ENCODE measurements at places on chromosomes 12 and 14.

- DNase-seq: no peak
These were observed 20.7 kb downstream of the GTF2A1 start for GRCh38 chr14:81200054-81200453.

- DNase-seq: no peak
These were observed 59.4 kb downstream of the RAD51B start for GRCh38 chr14:67879026-67879425.

DNA sequence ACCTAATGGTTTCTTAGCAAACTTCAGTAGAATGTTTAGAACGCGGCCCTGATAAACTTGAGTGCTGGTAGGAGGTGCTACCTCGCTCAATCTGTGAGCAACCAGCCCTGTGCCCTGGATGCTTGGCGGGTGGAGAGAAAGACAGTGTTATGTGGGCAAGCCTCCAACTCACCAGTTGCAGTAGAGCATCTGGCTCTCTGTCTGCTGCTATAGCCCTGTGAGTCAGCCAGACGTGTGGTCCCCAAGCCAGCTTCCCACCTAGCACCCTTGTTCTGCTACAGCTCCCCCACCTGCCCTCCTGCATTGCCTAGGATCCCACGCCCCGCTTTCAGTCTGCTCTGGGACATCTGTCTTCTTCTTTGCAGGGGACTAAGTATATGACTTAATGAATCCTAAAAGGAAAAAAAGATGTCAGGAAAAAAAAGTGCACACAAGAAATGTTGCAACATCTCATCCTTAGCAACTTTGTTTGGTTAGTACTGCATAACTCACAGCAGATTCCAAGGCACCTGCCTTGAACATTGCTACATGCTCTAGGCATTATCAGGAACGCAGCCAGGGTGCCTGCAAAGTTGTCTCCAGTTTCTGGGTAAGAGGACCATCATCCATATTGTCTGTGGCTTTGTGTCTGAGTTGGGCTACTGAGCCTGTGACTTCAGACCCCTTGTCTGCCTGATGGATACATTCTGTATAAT lies 13.6 kb downstream of the SNRNP35 start:
- no peak for DNase-seq

DNA sequence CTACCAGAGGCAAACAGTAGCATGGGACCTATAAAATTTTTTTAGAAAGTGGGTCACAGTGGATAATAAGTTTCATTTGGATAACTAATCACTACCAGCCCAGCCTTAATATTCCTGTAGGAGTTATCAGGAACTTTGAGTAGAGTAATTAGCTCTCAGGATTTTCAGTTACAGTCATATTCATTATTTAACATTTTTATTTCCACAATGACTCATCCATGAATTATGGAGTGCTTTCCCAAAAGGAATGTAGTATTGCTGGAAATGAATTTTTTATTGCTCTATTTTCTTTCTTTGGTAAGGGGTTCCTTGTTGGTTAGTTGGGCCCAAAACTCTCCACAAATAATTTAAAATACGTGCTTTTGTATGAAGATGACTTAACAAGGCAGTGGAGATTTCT lies 53.7 kb downstream of the ERC1 start:
- DNase-seq: no peak

Measured in hematopoietic multipotent progenitor cell treated with erythropoietin and hydrocortisone succinate and interleukin-3 and kit ligand, for 17 days (in vitro differentiated cells).